ENCODE measurements at places on chromosomes 6 and 20.
A peak's percentile ranks its signal among the peaks of the same experiment; 100 is the strongest.

DNA sequence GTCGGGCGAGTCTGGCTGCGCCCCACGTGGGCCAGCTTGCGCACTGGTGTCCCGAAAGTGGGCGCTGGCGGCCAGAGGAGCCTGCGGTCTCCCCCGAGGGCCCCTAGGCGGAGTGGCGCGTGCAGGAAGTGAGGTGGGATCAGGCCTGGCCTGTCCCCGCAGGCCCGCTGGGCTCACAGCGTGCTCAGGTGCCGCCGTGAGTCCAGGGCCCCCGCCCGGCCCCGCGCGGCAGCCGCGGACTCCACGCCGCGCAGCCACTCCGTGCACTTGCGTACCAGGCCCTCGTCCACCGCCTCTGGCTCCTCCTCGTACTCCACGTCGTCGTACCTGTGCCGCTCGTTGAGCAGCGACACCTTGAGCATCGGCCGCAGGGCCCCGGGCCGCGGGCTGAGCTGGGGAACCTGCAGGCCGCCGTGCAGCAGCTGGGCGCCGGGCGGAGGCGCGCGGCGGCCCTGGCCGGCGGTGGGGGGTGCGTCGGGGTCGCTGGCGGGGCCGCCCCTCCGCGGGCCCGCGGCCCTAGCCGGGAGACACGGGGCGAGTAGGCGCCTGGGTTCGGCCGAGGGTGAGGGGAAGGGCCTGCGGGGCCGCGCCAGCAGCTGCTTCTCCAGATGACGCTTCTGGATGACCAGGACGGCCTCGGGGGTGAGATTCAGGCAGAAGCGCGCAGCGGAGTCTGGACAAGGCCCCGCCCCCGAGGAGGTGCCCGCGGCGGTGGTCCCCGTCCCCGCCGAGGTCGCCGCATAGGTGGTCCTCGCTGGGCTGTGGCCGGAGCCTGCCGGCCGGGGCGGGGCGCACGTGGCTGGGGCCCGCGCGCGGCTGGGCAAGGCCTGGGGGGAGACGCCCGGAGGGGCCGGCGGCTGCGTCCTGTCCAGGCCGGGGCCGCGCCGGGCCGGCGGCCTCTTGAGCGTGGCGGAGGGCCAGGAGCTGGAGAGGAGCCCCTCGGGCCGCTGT is 835 bp downstream of the PRR18 start:
- DNase-seq, result no peak

- no peak for DNase-seq
These were observed 5.5 kb upstream of the MUC22 start for GRCh38 chr6:31004794-31005193.

DNA sequence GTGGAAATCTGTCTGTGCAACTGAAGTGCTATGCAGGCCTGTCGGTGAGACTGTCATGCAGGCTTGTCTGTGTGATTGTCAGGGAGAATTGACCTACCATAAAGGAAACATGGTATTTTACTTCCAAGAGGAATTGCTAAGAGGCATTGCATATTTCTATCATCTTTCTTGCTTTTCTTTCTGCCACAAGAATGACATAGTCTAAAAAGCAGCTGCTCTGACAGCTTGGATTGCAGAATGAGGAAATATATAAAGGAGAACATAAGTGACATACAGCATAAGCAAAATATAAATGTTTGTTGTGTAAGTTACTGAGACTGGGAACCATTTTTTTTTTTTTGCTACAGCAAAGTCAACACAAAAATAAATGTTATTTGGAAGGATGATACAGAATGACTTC is 105.1 kb downstream of the MANEA start:
- no peak for DNase-seq

GRCh38 chr6:43268355-43268700 is 25.0 kb downstream of the TTBK1 start:
- DNase-seq, result no peak

- no peak for DNase-seq
These were observed 30.6 kb downstream of the TMEM14B start for GRCh38 chr6:10778230-10778629.

DNA sequence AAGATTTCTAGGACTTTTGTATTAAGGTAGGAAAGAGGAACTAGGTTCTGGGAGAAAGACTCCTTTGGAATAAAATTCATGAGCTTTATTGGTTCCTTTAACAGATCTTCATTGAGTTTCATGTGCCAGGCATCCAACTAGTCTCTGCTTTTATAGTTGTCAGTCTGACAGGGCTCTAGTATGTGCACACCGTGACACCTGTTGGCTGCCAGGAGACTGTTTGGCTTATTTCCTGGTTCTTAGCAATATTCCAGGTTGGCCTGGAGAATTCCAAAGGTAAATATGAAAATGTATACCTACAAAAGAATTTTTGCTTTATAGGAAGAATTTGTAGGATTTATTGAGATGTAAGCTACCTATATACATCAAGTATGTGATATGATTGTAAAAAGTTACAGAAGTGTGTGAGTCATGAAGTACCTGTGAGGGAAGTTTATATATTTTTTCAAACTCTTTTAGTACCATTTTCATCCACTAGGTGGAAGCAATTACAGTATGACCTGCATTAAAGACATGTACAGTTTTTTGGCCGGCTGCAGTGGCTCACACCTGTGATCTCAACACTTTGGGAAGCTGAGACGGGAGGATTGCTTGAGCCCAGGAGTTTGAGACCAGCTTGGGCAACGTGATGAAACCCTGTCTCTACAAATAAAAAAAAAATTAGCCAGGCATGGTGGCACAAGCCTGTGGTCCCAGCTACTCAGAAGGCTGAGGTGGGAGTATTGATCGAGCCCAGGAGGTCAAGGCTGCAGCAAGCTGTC is 35.2 kb downstream of the NDUFAF5 start:
- DNase-seq, result peak; percentile 3

GRCh38 chr6:14337152-14337551 is 219.6 kb downstream of the CD83 start:
- DNase-seq, result no peak

DNA sequence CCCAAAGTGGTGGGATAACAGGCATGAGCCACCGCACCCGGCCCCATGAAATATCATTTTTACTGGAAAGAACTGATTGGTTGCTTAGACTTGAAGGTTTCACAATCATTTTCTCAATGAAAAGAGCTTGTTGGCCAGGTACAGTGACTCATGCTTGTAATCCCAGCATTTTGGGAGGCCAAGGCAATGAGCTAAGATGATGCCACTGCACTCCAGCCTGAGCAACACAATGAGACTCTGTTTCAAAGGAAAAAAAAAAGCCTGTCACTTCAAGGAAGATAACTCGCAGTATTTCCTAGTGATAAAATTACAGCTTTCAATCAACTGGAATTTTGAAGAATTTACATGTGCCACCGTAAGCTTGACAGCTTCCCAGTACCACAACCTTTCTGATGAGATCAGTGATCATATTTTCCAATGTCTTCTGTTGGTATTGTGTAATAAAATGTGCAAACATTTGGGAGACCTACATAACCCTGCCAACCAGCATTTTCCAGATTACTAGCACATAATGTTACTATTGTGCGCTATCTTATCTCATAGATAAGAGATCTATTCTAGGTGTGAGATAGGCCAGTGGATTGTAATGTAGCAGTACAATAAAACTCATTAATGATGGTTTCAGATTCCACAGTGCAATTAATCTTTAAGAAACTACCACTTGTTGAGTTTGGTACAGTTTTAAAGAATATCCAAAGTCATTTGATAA is 7.2 kb downstream of the PNLDC1 start:
- no peak for DNase-seq

Measured in activated CD4-positive, alpha-beta T cell treated with anti-CD3 and anti-CD28 coated beads for 4 hours (primary cell).